ENCODE measurements at places on chromosomes 11 and 22.

GRCh38 chr11:34964610-34965331 lies 48.4 kb downstream of the PDHX start:
- no peak for DNase-seq

DNA sequence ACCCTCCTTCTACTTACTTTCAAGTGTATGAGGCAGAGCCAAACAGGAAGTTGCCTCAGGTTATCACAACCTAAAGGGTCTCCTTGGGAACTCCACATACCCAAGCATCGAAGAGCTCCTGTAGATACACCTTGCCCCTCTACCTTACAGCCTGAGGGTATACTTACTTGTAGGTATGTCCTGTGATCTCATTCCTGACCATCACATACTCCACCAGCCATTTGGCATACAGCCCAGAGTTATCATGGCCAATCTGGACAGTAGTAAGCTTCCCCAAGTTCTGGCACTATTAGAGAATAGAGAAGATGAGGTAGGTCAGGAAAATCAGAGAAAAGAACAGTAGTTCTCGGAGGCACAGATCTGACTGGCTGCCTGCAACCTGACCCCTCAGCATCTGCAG lies 53.4 kb upstream of the SCUBE2 start:
- no peak for DNase-seq

- DNase-seq: no peak
Observed at GRCh38 chr11:12111549-12112520, 1.4 kb downstream of the MICAL2 start.

DNA sequence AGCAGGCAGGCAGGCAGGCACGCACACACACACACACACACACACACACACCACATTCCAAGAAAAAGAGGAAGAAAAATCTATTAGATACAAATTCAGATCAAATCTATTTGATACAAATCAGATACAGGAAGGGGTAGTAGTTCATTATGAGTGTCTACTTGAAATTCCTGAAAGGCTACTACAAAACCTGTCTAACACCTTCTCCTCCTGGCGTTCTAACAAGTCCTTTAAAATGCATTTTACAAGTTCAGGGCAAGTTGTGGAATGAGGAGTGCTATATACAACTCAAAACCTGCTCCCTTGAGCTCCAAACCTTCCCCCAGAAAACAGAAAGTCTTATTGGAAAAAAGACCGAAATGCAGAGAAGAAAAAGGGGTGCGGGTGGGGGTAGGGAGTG lies 476 bp downstream of the ARHGAP32 start:
- no peak for DNase-seq

DNA sequence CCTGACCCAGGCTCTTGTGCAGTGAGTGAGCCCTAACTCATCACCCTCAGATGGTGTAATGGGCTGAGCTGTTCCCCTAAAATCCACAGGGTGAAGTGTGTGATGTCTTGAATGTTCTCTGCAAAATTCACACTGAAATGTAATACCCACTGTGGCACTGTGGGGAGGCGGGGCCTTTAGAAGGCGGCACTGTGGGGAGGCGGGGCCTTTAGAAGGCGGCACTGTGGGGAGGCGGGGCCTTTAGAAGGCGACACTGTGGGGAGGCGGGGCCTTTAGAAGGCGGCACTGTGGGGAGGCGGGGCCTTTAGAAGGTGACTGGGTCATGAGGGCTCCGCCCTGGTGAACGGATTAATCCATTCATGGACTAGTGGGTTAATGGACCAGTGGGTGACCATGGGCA lies 33.0 kb downstream of the CHID1 start:
- no peak for DNase-seq

Measured in activated gamma-delta T cell (primary cell).